ENCODE measurements at places on chromosomes 7 and 10.

- no peak for DNase-seq
Observed at GRCh38 chr10:14608381-14609001, 166.2 kb downstream of the FAM107B start.

DNA sequence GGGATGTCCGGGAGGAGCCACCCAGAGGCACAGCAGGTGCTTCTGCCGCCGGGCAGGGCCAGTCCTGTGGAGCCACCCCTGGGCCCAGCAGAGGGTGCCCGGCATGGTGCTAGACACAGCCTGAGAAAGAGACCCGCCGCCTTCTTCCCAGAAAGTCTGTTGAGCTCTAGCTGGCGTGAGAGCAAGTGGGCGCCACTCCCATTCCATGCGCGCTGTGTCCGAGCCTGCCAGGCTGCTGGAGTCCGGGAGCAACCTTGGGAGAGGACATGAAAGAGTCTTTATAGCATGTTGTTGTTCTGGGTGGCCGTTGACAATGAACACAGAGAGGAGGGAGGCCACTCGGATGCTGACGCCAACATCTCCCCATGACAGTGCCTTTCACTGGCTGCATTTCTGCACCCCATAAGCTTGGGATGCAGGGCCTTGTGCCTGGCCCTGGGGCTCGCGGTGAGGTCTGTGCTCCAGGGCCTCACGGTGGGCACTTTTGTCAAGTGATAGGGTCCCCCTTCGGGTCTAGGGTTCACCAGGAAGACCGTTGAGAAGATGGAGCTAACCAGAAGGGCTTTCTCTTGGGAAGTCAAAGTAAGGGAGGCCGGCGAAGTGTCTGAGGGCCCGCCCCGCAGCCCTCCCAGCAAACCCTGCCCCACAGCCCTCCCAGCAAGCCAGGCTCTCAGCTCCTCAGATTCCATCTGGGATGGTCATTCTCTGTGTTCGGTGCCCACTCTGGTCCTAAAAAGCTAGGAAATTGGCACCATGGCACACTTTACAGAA is 47.3 kb downstream of the NKX6-2 start:
- no peak for DNase-seq

- peak; percentile 45 for DNase-seq
Observed at GRCh38 chr10:97882142-97883091, 32.8 kb downstream of the GOLGA7B start.

DNA sequence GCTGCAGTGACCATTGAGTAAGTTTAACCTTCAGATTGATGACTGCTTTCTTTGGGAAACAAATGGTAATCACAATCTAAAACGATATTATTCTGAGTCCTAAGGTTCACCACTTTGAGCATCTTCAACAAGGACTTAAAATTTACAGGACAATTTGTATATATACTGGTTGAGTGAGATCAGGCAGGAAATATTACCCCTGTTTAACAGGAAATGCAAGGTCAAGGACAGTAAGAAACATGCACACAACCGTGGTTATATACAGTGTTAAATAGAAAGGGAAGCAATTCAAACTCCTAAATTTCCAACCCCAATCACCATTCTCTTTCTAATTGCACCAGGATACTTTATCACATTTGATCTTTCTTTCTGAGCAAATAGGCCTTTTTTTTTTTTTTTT is 96.1 kb downstream of the ZNF277 start:
- DNase-seq = no peak

DNA sequence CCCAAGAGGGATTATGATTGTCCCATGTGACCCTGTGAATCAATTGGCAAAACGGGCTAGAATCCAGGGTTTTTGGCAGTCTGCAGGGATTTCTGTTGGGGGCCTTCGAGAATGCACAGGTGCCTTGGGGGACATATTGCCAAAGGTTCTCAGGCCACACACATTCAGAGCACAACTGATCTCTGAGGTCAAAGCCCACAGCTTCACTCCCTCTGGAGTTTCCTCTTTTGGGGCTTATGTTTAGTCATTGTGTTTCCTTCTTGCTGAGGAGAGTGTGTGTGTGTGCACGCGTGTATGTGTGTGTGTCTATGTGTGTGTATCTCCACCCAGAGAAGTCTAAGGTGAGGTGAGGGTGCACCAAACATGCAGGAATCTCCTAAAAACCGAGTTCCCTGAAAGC is 8.8 kb downstream of the PPIF start:
- DNase-seq = no peak

GRCh38 chr7:101970801-101971200 is 153.4 kb downstream of the CUX1 start:
- DNase-seq = no peak

DNA sequence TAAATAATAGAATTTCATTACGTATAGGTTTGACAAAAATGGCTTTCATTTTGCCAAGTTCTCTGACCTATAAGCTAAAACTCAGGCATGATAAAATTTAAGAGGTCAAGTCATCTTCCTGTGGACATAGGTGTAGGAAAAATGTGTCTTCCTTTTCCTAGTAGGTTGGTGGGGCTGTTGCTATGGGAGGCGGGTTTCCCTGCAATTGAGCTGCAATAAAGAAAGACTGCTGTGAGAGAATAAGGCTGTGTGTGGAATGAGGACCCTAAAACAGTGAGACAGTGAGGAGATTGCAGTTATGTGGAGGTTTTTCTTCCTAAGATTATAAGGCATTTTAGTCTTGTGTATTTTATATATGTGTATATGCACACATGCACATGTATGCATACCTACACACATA is 13.0 kb upstream of the SEMA3A start:
- DNase-seq = no peak

- DNase-seq = no peak
Observed at GRCh38 chr7:24403557-24403956, 119.6 kb downstream of the NPY start.

DNA sequence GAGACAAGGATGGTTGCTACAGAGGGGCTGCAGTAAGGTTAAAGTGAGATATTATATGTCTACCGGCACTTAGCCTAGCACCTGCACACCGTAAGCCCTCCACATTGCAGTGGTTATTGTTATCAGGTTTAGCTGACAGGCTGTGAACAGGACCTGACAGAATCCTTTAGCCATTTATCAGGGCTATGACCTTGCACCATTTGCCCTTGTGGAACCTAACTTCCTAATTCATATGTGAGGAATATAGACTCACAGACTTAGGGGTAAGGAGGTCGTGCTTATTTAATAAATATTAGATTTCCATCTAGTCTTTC is 10.1 kb downstream of the NCOA4 start:
- no peak for DNase-seq

DNA sequence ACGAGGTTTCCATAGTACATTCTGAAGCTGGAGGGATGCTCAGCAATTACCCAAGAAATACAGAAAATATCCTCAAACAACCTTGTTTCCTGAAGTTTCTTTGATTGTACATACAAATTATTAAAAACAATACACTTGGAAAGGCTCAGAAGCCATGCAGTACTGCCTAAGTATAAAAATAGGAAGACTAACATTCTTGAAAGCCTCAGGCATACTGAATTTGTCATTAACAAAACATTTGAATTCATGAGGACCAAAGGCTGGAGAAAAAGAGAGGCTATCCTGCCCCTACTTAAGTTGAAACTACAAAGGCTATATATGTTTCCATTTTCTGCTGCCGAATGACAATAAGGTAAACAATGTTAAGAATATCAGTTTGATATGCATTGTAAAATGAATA is 54.3 kb upstream of the SGCE start:
- no peak for DNase-seq

- DNase-seq = no peak
Observed at GRCh38 chr7:15932318-15932717, 245.8 kb upstream of the MEOX2 start.

DNA sequence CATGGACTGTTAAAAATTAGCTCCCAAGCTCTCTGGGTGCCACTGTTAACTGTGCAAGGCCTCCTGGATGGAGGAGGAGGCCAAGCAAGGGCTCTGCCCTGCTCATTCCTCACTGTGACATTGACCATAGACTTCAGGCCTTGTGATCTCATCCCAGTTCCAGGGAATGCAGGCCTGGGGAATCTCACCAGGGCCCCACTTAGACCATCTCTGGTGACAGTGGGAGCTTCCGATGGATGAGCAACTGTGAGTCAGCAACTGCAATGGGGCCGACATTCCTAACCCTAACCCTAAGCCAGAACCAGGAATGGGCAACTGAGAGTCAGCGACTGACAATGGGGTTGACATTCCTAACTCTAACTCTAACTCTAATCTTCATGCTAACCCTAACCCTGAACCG is 50.4 kb upstream of the MSMB start:
- no peak for DNase-seq
